Stimulated activated CD8-positive, alpha-beta memory T cell treated with anti-CD3 and anti-CD28 coated beads, Interleukin-12 subunit alpha, Interleukin-12 subunit beta, amount 100 ng/mL, for 1 hour (primary cell): ENCODE measurements at places on chromosomes 1 and 21.

DNA sequence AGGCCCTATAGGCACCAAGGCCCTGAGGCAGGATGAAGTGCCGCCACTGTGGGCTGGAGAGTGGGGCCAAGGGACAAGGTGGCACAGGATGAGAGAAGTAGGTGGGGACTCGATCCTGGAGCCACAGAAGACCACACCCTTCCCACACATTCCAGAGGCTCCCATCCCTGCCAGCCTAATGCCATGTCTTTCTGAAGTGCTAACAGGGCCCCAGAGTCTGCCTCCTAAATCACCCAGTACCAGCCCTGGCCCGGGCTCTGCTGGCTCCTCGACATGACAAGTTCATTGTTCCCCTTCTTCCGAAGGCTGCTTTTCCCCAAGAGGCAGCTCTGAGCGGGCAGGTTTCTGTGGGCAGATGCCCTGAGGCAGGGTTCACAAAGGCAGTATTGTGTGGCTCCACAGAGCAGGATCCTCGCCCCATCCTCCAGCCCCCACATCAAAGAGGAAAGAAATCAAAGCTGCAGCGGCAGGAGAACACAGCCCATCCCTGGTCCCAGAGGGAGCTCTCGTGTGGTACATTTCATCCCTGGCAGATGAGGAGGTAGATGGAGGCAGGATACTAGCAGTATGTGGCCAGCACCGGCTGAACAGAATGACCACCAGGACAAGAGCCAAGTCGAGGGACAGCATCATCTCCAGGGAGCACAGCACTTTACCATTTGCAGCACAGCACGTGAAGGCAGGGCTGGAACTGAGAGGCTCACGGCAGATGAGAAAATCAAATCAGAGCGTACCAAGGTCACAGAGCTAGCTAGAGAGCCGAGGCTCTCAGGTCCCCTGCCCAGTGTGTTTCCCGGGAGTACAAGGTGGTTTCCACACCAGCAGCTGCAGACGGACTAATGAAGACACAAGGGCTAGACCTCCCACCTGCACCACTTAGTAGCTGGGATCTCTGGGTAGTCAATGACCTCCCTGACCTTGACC is 64.8 kb downstream of the SYF2 start:
- no peak for DNase-seq

GRCh38 chr1:118988186-118989005 is at the start of gene TBX15:
Gene TBX15 (minus strand): TSS chr1:118988343. CDS start chr1:118987795, 548 bp downstream.
- DNase-seq: no peak

- no peak for DNase-seq
Measured at GRCh38 chr1:186905561-186905960, 76.8 kb downstream of the PLA2G4A start.

GRCh38 chr1:224640587-224640986 is 24.5 kb downstream of the CNIH3 start:
- DNase-seq: no peak
